T-helper 2 cell (primary cell): ENCODE measurements at places on chromosomes 13 and 19.

DNA sequence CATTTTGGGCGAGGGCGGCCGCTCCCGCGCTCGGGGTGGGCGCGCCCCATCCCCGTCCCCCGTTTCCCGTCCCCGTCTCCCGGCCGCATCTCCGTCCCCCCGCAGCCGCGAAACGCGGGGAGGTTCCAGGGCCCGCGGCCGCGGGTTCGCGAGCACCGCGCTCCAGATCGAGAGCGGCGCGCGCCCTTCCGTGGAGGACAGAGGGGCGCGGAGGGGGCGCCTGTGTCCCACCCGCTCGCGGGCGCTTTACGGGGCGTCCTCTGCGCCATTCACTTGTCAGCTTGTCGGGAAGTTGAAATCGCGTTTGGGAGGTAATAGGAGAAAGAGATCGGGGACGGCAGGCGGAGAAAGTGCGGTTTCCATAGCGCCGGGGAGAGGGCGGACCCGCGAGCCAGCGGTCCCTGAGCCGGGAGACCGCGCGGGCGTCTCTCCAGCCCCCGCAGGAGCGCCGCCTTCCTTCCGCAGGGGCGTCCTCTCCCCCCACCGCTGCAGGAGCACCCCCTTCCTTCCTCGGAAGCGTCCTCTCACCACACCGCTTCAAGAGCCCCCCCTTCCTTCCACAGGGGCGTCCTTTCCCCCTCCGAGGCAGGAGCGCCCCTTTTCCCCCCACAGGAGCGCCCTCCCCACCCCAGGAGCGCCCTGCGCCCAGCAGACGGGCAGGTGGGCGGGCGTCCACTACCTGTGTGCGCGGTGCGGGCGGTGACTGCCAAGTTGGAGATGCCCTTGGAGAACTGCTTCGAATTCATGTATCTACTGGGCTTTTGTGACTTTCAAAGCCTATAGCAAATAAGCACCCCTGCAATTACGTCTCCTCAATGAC is 962 bp upstream of the IRS2 start:
- peak; percentile 50 for DNase-seq

GRCh38 chr13:42685751-42686150 is 95.6 kb upstream of the FAM216B start:
- DNase-seq, result no peak

DNA sequence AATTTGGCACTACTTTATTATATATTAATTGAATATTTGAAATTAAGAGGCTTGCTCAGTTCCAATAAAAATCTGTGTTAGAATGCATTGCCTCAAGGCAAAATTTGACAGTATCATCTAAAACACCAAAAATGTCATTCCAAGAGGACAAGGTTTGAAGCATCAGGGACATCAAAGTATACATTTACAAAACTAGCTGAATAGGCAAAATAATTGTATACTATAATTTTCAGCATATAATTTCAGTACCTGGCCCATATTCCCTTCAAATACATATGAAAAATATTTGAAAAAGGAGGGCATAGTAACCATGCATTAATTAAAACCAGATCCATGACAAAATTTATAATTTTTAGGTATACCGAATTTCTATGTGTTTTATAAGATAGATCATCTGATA is 963.8 kb downstream of the PCDH9 start:
- DNase-seq, result no peak

DNA sequence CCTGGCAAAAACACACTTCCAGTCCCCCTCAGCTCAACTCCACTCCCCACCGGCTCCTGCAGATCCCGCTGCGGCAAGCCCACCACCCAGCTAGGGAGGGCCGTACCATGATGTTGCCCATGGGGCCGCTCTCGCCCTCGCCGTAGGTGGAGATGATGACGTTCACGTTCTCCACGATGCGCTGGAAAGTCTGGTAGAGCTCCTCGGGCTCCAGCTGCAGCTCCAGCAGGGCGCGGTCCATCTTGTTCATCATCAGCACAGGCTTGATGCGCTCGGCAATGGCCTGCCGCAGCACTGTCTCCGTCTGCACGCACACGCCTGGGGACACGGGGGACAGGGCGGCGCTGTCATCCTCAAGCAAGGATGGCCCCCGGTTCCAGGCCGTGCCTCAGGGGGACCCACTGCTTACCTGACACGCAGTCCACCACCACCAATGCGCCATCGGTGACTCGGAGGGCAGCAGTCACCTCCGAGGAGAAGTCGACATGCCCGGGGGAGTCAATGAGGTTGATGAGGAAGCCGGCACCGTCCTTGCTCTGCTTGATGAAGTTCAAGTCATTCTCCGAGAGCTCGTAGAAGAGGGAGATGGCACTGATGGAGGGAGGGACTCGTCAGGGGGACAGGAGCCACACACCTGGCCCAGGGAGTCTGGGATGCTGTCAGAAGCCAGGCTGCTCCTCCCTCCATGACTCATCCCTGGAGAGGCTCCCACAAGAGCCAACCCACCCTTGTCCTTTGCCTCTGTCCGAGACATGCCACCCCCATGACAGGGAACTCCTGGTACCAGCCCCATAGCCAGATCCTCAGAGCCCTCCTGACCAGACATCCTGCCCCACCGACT is 2.3 kb downstream of the EEF2 start:
- no peak for DNase-seq

DNA sequence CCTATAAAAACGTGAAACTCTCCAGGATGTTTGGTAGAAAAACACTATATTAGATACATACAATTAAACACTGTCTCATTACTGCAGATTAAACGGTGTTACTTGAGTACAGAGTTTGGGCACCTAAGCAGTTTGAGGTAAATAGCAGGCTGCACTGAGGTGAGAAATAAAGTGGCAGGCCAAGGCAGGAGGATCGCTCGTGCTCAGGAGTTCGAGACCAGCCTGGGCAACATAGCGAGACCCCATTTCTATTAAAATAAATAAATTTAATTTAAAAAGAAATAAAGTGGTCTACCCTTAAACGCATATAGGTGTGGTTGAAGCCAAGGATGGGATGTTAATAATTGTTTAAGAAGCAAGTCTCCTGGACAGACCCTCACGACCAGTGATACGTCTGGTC is 1.2 kb downstream of the PSPC1 start:
- no peak for DNase-seq

DNA sequence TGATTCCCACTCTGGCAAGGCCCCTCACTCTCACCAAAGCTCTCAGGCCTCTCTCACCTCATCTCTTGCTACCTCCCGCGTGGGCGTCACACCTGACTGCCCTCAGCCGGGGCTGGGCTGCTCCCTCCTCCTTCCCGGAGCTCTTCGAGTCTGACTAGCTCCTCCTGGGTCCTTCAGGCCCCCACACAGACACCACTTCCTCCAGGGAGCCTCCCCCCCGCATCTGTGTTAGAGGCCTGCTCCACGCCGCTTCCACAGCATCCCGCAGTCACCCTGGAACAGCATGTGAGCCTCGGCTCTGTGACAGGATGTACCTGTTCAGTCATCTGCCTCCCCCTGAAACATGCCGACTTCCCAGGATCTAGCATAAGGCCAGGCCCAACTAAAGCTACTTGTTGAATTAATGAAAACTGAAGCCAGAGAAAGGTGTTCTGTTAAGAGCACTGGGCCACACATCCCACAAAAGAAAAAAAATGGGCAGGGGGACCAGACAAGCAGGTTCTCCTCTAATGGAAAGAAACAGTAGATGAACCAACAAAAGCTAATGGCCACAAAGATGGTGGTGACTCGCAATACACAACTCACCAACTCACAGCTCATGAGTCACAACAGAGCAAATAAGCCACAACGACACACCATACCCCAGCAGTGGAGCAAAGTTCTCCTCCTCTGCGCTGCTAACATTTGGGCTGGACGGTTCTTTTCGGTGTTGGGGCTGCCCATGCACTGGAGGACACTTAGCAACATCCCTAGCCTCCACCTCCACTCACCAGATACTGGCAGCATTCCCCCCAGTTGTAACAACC is 3.0 kb downstream of the PPP6R1 start:
- DNase-seq, result peak; percentile 33

DNA sequence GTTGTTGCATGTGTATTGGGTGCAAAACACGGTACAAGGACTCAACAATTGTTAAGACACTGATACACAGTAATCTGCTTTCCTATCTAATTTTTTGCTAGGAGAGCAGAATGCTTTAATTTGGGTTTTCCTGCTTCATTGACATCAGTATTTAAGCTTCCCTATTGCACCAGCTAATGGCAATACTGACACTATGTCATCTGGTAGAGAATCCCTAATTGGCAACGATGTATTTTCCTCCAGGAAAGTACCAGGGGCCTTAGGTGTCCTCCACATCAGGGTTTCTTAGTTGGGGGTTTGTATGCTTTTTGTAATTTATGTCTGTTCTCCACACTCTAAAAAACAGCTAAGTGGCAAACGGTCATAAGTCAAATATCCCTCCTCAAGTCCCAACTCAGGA is 76.5 kb upstream of the FRY start:
- DNase-seq, result no peak

- peak; percentile 35 for DNase-seq
Observed at GRCh38 chr19:36215276-36216123, 594 bp downstream of the ZNF146 start.

- DNase-seq, result no peak
Observed at GRCh38 chr13:100461309-100462030, 127.1 kb downstream of the GGACT start.

- no peak for DNase-seq
Observed at GRCh38 chr19:56611288-56611687, 16.2 kb downstream of the ZNF71 start.

DNA sequence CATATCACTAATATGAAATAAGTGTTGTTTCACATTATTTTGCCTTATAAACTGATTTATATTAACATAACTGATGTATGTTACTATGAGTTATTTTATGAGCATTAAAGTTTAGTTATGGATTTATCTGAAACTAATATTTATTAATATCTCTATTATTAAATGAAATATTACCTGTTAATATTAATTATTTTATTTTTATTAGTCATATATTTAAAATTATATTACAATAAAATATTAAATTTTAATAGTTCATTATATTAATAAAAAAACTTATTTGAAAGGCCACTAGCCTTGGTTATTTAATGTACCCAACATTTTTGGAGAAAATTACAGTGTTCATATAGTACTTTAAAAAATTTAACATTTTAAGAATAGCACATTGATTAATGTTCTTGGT is 1643.4 kb upstream of the MIR17HG start:
- no peak for DNase-seq

DNA sequence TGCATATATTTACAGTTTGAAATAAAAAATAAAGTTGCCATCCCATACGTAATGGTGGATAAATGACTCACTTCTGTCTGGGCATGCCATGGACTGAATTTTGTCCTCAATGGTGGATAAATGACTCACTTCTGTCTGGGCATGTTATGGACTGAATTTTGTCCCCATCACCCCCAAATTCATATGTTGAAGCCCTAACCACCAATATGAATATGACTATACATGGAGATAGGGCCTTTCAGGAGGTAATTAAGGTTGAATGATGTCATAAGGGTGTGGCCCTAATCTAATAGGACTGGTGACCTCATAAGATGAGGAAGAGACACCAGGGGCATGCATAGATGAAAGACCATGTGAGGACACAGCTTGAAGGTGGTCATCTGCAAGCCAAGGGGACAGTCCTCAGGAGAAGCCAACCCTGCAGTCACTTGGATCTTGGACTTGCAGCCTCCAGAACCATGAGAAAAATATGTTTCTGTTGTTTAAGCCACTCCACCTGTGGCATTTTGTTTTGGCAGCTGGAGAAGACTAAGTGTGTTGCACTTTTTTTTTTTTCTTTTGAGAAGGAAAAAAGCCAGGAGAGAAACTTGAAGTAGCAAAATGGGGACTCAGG is 41.8 kb downstream of the RFC3 start:
- DNase-seq, result no peak

DNA sequence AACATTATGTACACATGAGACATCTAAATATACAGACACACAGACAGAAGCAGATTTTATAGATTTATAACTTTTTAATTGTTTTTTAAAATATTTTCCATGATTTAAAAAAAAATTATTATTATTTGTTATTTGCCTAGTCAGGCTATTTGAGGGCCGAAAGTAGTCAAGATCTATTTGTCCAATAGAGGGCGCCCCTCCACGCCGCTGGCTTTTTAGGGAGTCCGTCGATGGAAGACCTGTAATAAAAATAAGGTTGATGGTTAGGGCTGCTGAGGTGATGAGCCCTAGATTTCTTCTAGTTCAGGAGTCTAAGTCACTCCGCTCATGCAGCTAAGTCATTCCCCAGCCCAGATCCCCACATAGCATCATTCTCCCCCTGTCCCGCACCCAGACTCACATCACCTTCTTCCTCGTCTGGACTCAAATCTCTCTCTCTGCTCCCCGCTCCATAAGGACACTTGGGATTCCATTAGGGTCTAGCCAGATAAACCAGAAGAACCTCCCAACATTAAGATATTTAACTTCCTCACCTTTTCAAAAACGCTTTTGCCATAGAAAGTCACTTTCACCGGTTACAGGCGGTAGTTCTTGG is 33.9 kb upstream of the CEACAM21 start:
- peak; percentile 67 for DNase-seq

- DNase-seq, result peak; percentile 97
Observed at GRCh38 chr19:16449330-16449961, 22.3 kb downstream of the EPS15L1 start.

GRCh38 chr19:4534836-4535658 is at the start of gene PLIN5:
PLIN5 (minus strand) TSS chr19:4535224; CDS start chr19:4534074, 1,150 bp downstream.
- peak; percentile 24 for DNase-seq

- no peak for DNase-seq
Observed at GRCh38 chr13:98810746-98811145, 58.3 kb upstream of the SLC15A1 start.

- DNase-seq, result no peak
Observed at GRCh38 chr19:50924586-50924985, 13.4 kb upstream of the KLK4 start.

DNA sequence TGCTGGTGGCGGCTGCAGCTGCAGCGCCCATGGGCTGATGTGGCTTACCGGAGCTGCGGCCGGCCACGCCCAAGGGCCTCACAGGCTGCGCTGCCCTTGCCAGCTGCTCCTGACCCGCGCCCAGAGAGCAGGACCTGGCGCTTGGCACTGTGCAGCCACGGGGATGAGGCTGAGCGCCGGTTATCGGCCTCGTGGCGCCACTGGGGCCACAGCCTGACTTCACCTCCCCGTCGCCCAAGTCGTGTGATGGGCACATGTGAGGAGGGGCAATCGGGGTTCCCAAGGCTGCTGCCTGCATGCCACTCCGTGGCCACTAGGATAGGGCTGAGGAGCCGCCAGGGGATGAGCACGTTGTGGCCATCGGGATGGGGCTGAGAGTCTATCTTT is 77.2 kb upstream of the PABPC3 start:
- DNase-seq, result peak; percentile 9
